ENCODE measurements at places on chromosomes 11 and 22.

DNA sequence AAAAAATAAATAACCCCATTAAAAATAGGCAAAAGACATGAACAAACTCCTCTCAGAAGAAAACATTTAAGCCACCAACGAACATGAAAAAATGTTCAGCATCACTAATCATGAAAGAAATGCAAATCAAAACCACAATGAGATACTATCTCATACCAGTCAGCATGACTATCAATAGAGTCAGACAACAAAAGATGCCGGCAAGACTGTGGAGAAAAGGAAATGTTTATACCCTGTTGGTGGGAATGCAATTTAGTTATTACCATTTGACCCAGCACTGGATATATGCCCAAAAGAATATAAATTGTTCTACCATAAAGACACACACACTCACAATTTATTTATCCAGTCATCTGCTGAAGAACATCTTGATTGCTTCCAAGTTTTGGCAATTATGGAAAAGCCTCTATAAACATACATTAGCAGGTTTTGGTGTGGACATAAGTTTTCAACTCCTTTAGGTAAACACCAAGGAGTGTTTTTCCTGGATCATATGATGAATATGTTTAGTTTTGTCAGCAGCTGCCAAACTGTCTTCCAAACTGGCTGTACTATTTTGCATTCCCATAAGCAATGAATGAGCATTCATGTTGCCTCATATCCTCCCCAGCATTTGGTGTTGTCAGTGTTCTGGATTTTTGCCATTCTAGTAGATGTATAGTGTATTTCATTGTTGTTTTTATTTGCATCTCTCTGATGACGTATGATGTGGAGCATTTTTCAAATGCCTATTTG, 28.0 kb downstream of the OR8D1 start:
- DNase-seq = no peak

GRCh38 chr11:126317756-126318573, 14.1 kb downstream of the DCPS start:
- no peak for DNase-seq

- DNase-seq = no peak
Measured at GRCh38 chr11:86152006-86152862, 83.3 kb upstream of the PICALM start.

GRCh38 chr22:36443198-36443770, 38.2 kb downstream of the TXN2 start:
- no peak for DNase-seq

GRCh38 chr11:75277991-75278790, 37.6 kb downstream of the TPBGL start:
- no peak for DNase-seq

GRCh38 chr11:65040520-65040846, 527 bp upstream of the SAC3D1 start:
- DNase-seq = no peak

DNA sequence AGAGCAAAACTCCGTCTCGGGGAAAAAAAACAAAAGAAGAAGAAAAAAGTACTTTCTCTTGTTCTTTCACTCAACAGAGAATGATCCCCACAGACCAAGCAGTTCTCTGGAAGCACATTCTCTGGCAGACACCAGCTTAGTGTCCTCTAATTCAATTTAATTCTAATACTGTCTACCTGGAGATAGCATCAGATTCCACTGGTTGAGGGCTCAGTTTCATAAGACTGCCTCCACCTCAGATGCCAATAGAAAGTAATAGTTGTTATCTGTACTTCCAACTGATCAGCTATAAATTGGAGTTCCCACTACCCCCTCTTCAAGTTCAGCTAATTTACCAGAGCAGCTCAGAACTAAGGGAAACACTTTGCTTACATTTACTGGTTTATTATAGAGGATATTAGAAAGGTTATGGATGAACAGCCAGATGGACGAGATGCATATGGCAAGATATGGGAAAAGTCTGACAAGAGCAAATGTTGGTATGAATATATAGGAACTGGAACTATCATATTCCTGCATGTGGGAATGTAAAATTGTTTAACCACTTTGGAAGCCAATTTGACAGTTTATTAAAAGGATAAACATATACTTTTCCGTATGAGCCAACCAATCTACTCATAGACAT, 64.3 kb downstream of the TMEM135 start:
- no peak for DNase-seq

GRCh38 chr11:126755526-126755925, 245.0 kb downstream of the KIRREL3 start:
- DNase-seq = no peak

- no peak for DNase-seq
Measured at GRCh38 chr11:65308281-65308891, 6.3 kb upstream of the CDC42EP2 start.

- DNase-seq = no peak
Measured at GRCh38 chr22:47724751-47725150, 962.3 kb downstream of the TBC1D22A start.

GRCh38 chr11:82653752-82654151, 79.9 kb downstream of the FAM181B start:
- no peak for DNase-seq

DNA sequence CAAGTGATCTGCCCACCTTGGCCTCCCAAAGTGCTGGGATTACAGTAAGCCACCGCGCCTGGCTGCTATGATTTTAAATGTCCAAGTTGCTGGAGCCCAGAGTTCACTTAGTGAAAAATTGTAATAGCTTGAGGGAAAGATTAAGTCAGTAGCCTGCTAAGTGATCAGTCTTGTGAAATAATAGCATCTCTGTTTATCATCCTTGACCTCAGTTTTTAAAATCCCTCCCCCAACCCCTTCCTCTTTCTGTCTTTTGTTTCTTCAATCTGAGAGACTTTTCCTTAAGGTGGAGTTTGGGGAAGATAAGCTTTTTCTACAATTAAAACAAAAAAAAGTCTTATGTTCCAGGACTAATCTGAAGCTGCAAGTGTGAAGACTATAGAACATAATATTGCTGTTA, 6.4 kb downstream of the HIPK3 start:
- no peak for DNase-seq

- no peak for DNase-seq
Measured at GRCh38 chr11:104682206-104682605, 216.1 kb downstream of the CASP12 start.
